ENCODE measurements at places on chromosomes 1 and 21.

- DNase-seq: no peak
These were observed 56.6 kb downstream of the ATG4C start for GRCh38 chr1:62840555-62840954.

DNA sequence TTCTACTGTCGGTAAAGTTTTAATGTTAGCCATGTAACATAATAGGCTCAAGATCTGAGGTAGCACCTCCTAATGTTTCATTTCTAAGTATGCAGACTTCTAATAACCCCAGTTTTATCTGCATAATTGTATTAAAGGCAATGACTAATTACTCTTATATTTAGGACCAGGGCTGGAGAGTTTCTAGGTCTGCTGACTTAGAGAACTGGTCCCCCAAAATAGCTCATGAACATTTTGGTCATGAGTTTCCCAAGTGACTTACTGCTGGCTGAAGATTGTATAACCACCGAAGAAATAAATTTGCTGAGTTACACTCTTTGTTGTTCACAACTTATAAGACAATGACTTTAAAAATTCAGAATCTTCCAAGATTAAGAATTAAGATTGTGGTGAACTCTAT, 197.8 kb upstream of the TNR start:
- DNase-seq: no peak

GRCh38 chr1:216958569-216958968, 235.3 kb upstream of the ESRRG start:
- DNase-seq: no peak

GRCh38 chr1:12851779-12852178, 3.3 kb upstream of the HNRNPCL1 start:
- no peak for DNase-seq

- DNase-seq: no peak
These were observed 241.8 kb downstream of the NPHP4 start for GRCh38 chr1:5750186-5751162.
